ENCODE measurements at places on chromosomes 6 and 20. TPM values are rescaled to one million over a fixed set of nuclear protein-coding genes. Genes with fewer than 3 reads are reported as not detected.

Gene MRPS18B
- total RNA-seq: 88.8 TPM

Gene SOX18
- 0.43 TPM for total RNA-seq

Gene GABRR2
- 0.14 TPM for total RNA-seq

Gene CHRNA4
- total RNA-seq: not detected

Gene MYCT1
- under 0.01 TPM for total RNA-seq

Gene PLTP
- total RNA-seq: 14.6 TPM

Gene SIGLEC1
- total RNA-seq: under 0.01 TPM

Gene COL9A1
- not detected for total RNA-seq

Gene NNAT
- total RNA-seq: 0.43 TPM

Gene ANGPT4
- total RNA-seq: not detected

Gene ADGRF5
- total RNA-seq: 0.22 TPM

Gene NUP153
- 21.2 TPM for total RNA-seq

Gene PTCRA
- not detected for total RNA-seq

Gene PNLDC1
- total RNA-seq: not detected

Gene TMEM74B
- total RNA-seq: not detected

Gene ANKRD60
- total RNA-seq: not detected

Gene BPI
- not detected for total RNA-seq

Measured in placental pericyte (primary cell).